ENCODE measurements at places on chromosomes 7 and 10.
A peak's percentile ranks its signal among the peaks of the same experiment; 100 is the strongest.

DNA sequence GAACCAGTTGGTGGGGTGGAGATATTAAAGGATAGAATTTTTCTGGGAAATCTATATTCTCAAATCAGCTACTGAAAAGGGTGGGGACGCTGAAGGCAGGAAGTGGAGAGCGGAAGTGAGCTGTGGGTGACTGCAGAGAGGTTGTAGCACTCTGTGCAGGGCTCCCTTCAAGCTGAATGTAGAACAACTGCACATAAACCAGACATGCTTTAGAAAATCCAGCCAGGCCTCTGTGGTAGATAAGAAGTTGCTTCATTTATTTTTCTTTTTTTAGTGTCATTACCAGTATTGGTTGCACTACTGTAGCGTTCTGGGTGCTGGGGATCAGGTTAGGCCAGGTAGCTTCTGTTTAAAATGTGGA lies 127.8 kb downstream of the CELF2 start:
- no peak for DNase-seq

GRCh38 chr7:129775695-129776361 lies 164.3 kb downstream of the NRF1 start:
- no peak for DNase-seq

DNA sequence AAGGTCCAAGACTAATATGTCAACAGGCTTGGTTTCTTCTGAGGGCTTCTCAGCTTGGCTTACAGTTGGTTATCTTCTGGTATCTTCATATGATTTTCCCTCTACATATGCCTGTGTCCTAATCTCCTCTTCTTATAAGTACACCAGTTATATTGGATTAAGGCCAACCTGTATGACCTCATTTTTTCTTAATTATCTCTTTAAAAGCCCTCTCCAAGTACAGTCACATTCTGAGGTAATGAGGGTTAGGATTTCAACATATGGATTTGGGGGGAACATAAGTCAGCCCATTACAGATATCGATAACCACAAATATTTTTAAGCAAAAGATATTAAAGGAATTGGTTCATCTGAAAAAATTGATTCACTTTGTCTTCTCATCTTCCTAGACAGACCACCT lies 49.2 kb downstream of the IQUB start:
- DNase-seq, result no peak

DNA sequence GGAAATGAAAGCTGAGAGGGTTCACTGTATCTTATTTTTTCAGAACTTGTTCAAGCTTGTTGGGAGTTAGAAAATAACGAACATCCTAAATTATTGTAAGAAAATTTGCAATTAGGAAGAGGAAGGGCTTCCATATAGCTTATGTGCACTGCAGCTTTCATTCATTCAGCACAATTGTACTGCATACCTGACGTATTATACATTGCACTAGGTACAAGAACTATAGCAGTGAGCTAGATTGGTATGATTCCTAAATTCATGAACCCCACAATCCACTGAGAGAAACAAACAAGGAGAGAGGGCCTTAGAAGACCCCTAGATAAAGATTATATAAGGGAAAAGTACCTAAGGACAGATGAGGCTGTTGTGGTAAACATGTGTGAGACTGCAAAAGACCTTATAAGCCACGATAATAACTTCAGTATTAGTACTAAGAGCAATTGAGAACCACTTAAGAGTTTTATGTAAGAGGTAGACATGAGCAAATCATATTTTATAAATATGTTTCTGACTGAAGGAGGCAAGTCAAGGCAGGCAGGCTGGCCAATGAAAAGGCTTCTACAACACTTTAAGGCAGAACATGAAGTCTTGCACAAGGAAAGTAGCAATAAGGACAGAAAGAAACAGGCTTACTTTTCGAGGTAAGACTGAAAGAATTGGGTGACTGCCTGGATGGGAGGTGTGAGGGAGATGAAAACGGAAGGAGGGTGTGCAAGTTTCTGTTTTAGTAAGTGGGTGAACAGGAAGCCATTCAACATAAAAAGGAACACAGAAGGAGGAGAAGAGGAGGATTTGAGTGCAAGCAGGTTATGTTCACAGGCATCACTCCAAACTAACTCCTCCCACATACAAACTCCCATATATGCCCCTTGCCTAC lies 77.9 kb upstream of the LRRN3 start:
- DNase-seq, result peak; percentile 34
